Upper lobe of right lung (tissue), 1 donor: ENCODE measurements at places on chromosomes 2 and 18. TPM values are rescaled to one million over a fixed set of nuclear protein-coding genes. Genes with fewer than 3 reads are reported as not detected.
A peak's percentile ranks its signal among the peaks of the same experiment; 100 is the strongest.

OR6B2 gene
- not detected for total RNA-seq

PLCD4 gene
- 1.0 TPM for total RNA-seq

CYP26B1 gene
- 3.8 TPM for total RNA-seq

ANKRD30B gene
- not detected for total RNA-seq

GRCh38 chr2:47225061-47225783 is 70.1 kb upstream of the STPG4 start:
- no peaks in the 10 kb centered on the region for H3K27me3 ChIP-seq
- H3K4me3 ChIP-seq: no peak overlapping the region
- no peaks in the 10 kb centered on the region for H3K36me3 ChIP-seq
- H3K4me1 ChIP-seq: peaks cover 14% of the 10 kb centered on the region
- H3K27ac ChIP-seq: peak overlapping the region; percentile 18
- DNase-seq: no peak

- no peaks in the 10 kb centered on the region for H3K27me3 ChIP-seq
- peak overlapping the region; percentile 94 for H3K27ac ChIP-seq
- H3K36me3 ChIP-seq: no peaks in the 10 kb centered on the region
These were observed 369 bp downstream of the SMCHD1 start for GRCh38 chr18:2655954-2656236.

GRCh38 chr2:108575132-108575966 is 41.1 kb downstream of the LIMS1 start:
- H3K27ac ChIP-seq: no peak overlapping the region
- no peak for DNase-seq
- H3K4me3 ChIP-seq: no peak overlapping the region
- H3K4me1 ChIP-seq: peaks cover 41% of the 10 kb centered on the region
- H3K27me3 ChIP-seq: no peaks in the 10 kb centered on the region
- H3K36me3 ChIP-seq: no peaks in the 10 kb centered on the region

DNA sequence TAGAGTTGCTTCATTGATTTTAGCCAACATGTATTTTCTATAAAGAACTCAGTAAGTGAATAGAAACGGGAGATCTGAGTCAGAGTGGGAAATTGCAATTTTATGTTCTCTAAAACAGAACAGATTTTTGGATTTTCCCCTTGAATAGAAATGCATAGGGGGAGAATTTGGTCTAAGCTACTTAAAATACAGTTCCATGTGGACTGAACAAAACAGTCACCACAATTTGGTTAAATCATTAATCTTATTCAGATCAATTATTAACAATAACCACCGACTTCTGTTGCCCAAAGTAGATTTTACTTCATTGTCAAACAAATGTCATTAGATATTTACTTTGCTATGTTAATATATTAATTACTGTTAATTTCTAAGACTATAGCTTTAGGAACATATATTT is 107.7 kb downstream of the SCG2 start:
- H3K27me3 ChIP-seq: no peaks in the 10 kb centered on the region
- no peak overlapping the region for H3K4me3 ChIP-seq
- DNase-seq: no peak
- no peak overlapping the region for H3K27ac ChIP-seq
- no peaks in the 10 kb centered on the region for H3K36me3 ChIP-seq
- H3K4me1 ChIP-seq: no peaks in the 10 kb centered on the region
